ENCODE measurements at places on chromosomes 3 and 15.
A peak's percentile ranks its signal among the peaks of the same experiment; 100 is the strongest.

GRCh38 chr15:57403017-57403416, 26.7 kb downstream of the CGNL1 start:
- no peak for DNase-seq
- H3K36me3 ChIP-seq = no peaks in the 10 kb centered on the region
- no peak overlapping the region for H3K4me3 ChIP-seq
- no peak overlapping the region for H3K27ac ChIP-seq
- H3K27me3 ChIP-seq = no peaks in the 10 kb centered on the region

DNA sequence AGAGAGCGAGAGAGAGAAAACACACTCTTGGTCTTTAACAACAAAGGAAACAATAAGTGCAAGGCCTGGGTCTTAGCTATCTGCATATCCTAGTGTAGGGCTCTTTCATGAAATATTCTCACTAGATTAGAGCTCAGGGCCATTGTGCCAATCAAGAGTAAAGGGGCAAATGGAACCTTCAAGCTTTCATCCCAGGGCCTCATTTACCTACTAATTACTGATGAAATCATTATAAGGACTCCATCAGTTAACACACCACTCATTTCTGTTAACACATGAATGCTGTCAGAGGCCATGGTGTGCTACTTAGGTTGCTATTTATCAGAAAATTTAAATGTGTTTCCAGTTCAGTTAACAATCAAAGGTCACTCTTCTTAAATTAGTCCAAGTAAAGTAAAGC, 597.8 kb downstream of the ROBO1 start:
- H3K27me3 ChIP-seq = no peaks in the 10 kb centered on the region
- H3K27ac ChIP-seq = no peak overlapping the region
- H3K4me1 ChIP-seq = no peaks in the 10 kb centered on the region
- no peak overlapping the region for H3K4me3 ChIP-seq
- no peak for DNase-seq

DNA sequence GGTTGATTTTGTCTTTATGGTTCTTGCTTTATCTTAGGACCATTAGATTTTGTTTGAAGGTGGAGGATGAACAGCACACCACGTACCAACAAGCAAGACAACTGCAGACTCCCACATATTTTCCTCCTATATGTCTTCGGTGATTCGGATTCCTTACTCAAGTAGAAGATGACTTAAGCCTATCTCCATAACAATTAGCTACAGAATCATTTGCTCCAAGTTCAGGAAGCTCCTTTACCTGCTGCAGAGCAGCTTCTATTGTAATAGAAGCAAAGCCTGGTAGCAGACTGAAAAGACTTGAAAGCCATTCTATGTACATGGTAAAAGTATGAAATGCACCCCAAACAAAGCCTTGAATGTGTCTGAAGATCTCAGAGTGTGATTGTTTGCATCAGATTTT, 229.0 kb downstream of the SOX2 start:
- no peak for DNase-seq
- H3K27me3 ChIP-seq = no peaks in the 10 kb centered on the region
- no peaks in the 10 kb centered on the region for H3K4me1 ChIP-seq
- no peak overlapping the region for H3K27ac ChIP-seq

DNA sequence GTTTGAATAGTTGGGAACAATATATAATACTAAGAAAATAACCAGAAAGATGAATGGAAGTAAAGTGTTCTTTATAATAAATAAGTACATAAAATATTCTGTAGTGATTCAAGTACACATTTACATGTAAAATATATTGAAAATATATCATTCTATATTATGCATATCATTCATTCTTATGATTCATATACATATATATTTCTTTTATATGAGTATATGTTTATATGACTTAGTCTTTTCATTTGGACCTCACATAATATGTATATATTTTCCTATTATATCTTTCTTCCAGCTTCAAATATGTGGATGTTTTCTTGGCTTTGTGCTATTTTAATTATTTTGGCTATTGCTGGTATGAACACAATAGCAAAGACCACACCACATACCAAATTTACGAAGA, at the start of gene OTOL1:
OTOL1 (plus strand) TSS at position 301 of the 400 bp plus-strand sequence; CDS start at position 301, 0 bp downstream.
- no peaks in the 10 kb centered on the region for H3K4me1 ChIP-seq
- DNase-seq = no peak
- no peak within 1 kb of the TSS for H3K27ac ChIP-seq
- H3K4me3 ChIP-seq = no peak within 1 kb of the TSS

- no peak overlapping the region for H3K27ac ChIP-seq
- no peaks in the 10 kb centered on the region for H3K27me3 ChIP-seq
- no peak for DNase-seq
- H3K4me1 ChIP-seq = no peaks in the 10 kb centered on the region
- H3K4me3 ChIP-seq = no peak overlapping the region
Observed at GRCh38 chr15:70219256-70219895, 121.7 kb upstream of the TLE3 start.

- no peak overlapping the region for H3K4me3 ChIP-seq
- H3K27ac ChIP-seq = no peak overlapping the region
- no peaks in the 10 kb centered on the region for H3K27me3 ChIP-seq
- no peaks in the 10 kb centered on the region for H3K4me1 ChIP-seq
Observed at GRCh38 chr3:30741889-30742288, 135.5 kb downstream of the TGFBR2 start.

- H3K36me3 ChIP-seq = no peaks in the 10 kb centered on the region
- H3K4me3 ChIP-seq = peak overlapping the region; percentile 9
- H3K27me3 ChIP-seq = no peaks in the 10 kb centered on the region
- no peak for DNase-seq
- no peak overlapping the region for H3K27ac ChIP-seq
Observed at GRCh38 chr3:102415553-102415952, 19.3 kb upstream of the ZPLD1 start.

GRCh38 chr3:15204005-15204404, 2.0 kb upstream of the CAPN7 start:
- DNase-seq = no peak
- no peak overlapping the region for H3K4me3 ChIP-seq
- H3K27me3 ChIP-seq = no peaks in the 10 kb centered on the region
- H3K36me3 ChIP-seq = no peaks in the 10 kb centered on the region
- no peaks in the 10 kb centered on the region for H3K4me1 ChIP-seq

DNA sequence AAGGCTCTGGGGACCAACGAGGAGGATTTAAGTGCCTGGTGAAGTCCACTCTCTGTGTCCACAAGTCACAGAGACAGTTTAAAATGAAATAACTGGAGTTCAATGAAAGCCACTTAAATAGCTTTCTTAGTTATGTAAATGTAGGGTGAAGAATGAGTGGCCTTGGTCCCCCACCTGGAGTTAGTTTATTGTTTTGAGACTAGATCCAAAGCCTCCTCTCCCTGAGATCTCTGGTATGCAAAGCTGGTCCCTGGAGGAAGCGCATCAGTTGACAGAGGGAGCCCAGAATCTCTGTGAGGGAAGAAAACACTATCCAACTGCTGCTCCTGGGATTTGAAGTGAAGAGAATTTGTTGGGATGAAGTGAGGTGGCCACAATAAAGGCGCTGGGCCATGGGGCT, 40.5 kb downstream of the EXOG start:
- no peak overlapping the region for H3K27ac ChIP-seq
- no peaks in the 10 kb centered on the region for H3K4me1 ChIP-seq
- no peak overlapping the region for H3K4me3 ChIP-seq
- DNase-seq = no peak
